ENCODE measurements at places on chromosomes 11 and 22. TPM values are rescaled to one million over a fixed set of nuclear protein-coding genes. Genes with fewer than 3 reads are reported as not detected.

GRCh38 chr11:65530157-65530496, 5.2 kb downstream of the SCYL1 start:
- no peaks in the 10 kb centered on the region for H3K27me3 ChIP-seq
- H3K27ac ChIP-seq, result no peak overlapping the region
- H3K4me1 ChIP-seq, result peaks cover 5% of the 10 kb centered on the region
- H3K4me3 ChIP-seq, result no peak overlapping the region
- no peak for DNase-seq

- peaks cover 10% of the 10 kb centered on the region for H3K4me1 ChIP-seq
- no peak for DNase-seq
- no peak overlapping the region for H3K27ac ChIP-seq
These were observed 110.0 kb upstream of the SYN3 start for GRCh38 chr22:33167998-33168790.

GRAP2 gene
- polyA plus RNA-seq, result 1.2 TPM

GRCh38 chr11:86396396-86396795, 21.7 kb downstream of the CCDC81 start:
- H3K27ac ChIP-seq, result no peak overlapping the region
- DNase-seq, result no peak

HSD17B12 gene
- polyA plus RNA-seq, result 21.0 TPM

RIC3 gene
- polyA plus RNA-seq, result 49.9 TPM

RTN4RL2 gene
- polyA plus RNA-seq, result 1.4 TPM

SLC17A6 gene
- polyA plus RNA-seq, result 0.42 TPM

CNIH2 gene
- 8.0 TPM for polyA plus RNA-seq

DNA sequence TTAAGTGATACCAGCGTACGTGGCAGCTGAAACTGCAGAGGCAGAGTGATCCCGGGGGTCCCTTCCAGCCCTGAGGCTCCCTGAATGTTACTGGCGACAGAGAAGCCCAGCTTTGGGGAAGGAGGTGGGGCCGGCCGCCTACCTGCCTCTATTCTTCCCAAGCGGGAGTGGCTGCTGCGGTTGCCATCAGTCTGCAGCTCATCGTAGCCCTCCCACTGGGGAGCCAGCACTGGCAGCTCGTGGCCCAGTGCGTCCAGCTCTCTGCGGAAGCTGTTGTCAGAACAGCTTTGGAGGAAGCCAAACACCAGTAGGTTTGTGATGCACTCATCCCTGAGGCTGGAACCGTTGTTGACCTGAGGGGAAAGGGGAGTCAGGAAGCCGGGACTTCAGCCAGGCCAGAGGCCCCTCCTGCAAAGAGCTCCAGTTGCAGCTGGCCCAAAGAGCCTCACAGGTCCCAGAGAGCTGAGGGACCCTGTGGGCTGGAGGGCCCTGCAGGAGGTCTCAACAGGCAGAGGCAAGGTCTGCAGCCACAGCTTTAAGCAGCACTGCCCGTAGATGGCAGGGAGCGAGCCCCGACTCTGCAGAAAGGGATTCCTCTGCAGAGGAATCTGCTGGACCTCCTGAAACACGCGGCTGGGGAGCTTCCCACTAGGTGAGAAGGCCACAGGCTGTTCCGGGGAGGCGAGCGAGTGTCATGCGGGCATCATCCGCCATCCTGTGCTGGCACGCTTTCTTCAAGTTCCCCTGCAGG, 30.4 kb downstream of the BID start:
- H3K27ac ChIP-seq, result no peak overlapping the region
- H3K36me3 ChIP-seq, result no peaks in the 10 kb centered on the region
- no peaks in the 10 kb centered on the region for H3K4me1 ChIP-seq
- H3K4me3 ChIP-seq, result no peak overlapping the region
- no peaks in the 10 kb centered on the region for H3K27me3 ChIP-seq

DNA sequence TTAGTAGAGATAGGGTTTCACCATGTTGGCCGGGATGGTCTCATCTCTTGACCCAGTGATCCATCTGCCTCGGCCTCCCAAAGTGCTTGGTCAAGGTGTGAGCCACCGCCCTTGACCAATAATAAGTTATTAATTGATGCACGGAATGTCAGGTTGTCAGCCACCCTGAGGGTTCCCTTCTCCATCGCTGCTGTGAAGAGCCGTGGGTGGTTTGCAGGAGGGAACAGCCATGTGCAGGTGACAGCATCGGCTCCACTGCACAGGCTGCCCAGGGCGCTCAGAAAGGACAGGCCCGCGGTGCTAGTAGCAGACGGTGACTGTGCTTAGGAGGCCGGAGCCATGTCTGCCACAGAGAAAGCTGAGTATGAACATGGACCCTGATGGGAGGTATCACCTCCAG, 814.0 kb downstream of the BRD1 start:
- H3K27ac ChIP-seq, result no peak overlapping the region
- DNase-seq, result no peak
- no peaks in the 10 kb centered on the region for H3K4me1 ChIP-seq
- H3K27me3 ChIP-seq, result no peaks in the 10 kb centered on the region

DNA sequence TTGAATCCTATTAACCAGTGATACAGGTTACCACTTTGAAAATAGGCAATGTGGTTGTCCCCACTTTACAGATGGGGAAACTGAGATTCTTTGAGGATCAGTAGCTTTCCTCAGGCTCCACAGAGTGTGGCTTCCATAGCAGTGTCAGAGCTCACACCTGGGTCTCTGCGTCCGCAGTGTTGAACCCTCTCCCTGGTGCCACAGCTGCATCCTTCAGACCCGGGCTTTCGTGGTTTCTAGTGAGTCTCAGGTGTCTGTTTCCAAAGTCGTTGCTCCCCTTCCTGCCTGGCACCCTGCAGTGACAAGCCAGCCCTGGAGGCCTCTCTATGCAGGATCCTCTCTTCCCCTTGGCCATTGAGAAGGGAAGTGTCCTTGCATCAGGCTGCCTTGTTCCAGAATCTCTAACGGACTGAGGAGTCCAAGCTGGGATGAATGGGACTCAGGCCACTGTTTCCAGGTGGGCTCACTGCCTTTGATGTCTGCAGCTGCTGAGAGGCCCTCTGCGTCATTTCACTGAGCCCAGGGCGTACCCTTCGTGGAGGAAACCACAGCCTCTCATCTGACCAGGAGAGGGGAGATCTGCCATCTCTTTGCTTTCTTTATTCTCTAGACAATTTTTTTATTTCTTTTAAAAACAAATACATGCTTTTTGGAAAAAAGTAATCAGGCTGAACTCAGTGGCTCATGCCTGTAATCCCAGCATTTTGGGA, 48.4 kb upstream of the MICAL2 start:
- H3K4me1 ChIP-seq, result no peaks in the 10 kb centered on the region
- no peak overlapping the region for H3K27ac ChIP-seq
- no peak for DNase-seq
- no peaks in the 10 kb centered on the region for H3K27me3 ChIP-seq
- H3K36me3 ChIP-seq, result no peaks in the 10 kb centered on the region
- H3K4me3 ChIP-seq, result no peak overlapping the region

DNA sequence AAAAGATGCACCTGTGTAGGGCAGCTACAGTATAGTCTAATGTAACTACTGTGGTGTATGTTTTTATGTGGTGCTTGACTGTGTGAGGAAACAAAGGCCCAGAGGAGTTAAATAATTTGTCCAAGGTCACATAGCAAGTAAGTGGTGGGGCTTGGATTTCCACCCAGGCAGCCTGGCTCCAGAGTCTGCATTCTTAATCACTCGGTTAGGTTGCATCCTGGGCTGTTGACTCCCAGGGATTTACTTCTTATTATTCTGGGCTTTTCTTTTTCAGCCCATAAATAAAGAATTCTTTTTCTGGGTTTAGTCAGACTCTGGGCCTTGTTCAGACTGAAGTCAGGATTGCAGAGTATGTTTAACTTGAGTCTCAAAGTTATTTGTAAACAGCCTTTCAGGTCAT, 82.1 kb downstream of the ARHGAP42 start:
- no peak overlapping the region for H3K27ac ChIP-seq
- no peaks in the 10 kb centered on the region for H3K27me3 ChIP-seq
- no peaks in the 10 kb centered on the region for H3K4me1 ChIP-seq
- no peak overlapping the region for H3K4me3 ChIP-seq

RTN3 gene
- polyA plus RNA-seq, result 40.2 TPM

- H3K4me3 ChIP-seq, result no peak overlapping the region
- no peak overlapping the region for H3K27ac ChIP-seq
- H3K4me1 ChIP-seq, result no peaks in the 10 kb centered on the region
- no peaks in the 10 kb centered on the region for H3K27me3 ChIP-seq
- DNase-seq, result no peak
These were observed 15.5 kb upstream of the RAC2 start for GRCh38 chr22:37259540-37260029.

DNA sequence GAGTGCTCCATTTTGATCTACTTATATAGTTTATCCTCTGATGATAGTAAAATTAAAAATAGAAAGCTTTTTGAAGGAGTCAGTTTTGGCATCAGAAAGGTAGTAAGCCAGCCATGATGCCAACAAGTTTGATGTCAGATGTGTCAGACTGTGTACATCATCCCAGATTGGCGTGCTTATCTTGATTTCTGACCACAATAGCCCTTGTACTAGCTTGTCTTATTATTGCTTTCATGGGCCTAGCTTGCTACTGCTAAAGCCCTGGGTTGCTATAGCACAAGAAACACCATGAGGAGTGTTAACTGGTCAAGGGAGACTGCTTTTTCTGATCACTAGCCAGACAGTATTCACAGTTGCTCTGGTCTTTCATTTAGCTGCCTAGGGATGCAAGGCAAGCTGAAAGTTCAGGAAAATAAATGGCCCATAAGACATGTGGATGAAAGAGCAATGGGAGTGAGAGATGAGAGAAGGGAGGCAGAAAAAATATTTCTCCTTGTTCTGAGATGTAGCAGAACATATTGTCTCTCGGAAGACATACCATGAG, 1038.5 kb downstream of the JRKL start:
- H3K4me1 ChIP-seq, result no peaks in the 10 kb centered on the region
- DNase-seq, result no peak
- H3K4me3 ChIP-seq, result no peak overlapping the region
- no peaks in the 10 kb centered on the region for H3K36me3 ChIP-seq

DNA sequence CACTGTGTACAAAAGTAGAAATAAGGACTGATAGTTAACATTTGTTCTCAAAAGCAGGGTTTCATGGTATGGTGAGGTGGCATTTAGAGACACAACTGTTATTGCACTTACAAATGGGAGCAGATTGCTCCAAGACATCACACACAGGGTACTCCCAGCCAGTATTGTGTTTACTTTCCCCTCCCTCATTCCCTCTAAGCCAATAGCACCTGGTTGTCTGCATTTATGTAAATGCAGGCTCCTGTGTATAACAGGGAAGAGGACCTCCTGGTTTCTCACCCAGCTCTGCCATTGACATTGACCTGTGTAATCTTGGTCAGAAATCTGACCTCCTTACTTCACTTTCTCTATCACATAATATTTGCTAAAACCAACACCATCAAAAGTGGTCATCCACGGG, 154.4 kb downstream of the NAV2 start:
- H3K4me1 ChIP-seq, result no peaks in the 10 kb centered on the region
- H3K27me3 ChIP-seq, result no peaks in the 10 kb centered on the region
- DNase-seq, result no peak
- H3K36me3 ChIP-seq, result no peaks in the 10 kb centered on the region
- H3K27ac ChIP-seq, result no peak overlapping the region

GRCh38 chr22:49432897-49433443, 394.7 kb downstream of the BRD1 start:
- no peaks in the 10 kb centered on the region for H3K36me3 ChIP-seq
- no peaks in the 10 kb centered on the region for H3K27me3 ChIP-seq
- no peak for DNase-seq
- no peak overlapping the region for H3K27ac ChIP-seq
- H3K4me3 ChIP-seq, result no peak overlapping the region

ANO9 gene
- 46.2 TPM for polyA plus RNA-seq

KCNJ11 gene
- 9.9 TPM for polyA plus RNA-seq

- H3K4me3 ChIP-seq, result no peak overlapping the region
- no peak for DNase-seq
- H3K27ac ChIP-seq, result no peak overlapping the region
These were observed 141.9 kb downstream of the IGLL1 start for GRCh38 chr22:23438216-23438615.

HBG2 gene
- polyA plus RNA-seq, result not detected

DNA sequence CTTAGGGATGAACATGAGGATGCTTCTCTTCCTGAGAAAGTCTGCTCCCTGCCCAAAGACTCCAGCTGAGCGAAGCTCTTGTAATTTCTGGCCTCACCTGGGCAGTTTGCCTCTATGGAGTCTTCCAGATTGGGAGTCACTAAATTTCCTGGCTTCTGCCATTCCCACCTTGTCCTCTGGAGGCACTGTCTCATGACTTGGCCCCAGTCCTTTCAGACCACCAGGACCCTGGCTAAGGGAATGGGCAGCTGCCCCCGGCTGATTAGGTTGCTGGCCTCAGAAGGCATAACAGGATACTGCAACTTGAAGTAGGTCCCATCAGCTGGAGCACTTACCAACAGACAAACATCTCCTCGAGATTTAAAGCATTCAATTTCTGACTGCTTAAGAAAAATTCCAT, 128.1 kb upstream of the SPON1 start:
- H3K27me3 ChIP-seq, result no peaks in the 10 kb centered on the region
- H3K4me3 ChIP-seq, result no peak overlapping the region
- no peak for DNase-seq

DNA sequence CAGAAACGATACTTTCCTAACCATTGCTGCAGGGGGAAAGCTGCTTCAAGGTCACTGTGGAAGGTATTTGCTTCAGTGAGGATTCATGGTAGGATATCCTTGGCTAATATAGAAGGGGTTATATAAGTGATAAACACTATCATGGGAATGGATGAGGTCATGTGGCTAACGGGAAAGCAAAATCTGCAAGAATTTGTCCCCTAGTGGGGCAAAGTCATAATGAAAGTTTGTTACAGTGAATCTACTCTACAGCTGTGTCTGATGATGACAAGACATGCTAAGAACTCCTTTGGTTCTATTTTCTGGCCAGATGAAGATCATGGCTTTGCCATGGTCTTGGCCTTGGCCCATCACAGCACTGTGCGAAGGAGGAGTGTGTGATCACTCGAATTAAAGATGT, 13.8 kb downstream of the MMP20 start:
- no peaks in the 10 kb centered on the region for H3K27me3 ChIP-seq
- H3K36me3 ChIP-seq, result no peaks in the 10 kb centered on the region
- no peak for DNase-seq

INSC gene
- polyA plus RNA-seq, result 1.6 TPM

DNA sequence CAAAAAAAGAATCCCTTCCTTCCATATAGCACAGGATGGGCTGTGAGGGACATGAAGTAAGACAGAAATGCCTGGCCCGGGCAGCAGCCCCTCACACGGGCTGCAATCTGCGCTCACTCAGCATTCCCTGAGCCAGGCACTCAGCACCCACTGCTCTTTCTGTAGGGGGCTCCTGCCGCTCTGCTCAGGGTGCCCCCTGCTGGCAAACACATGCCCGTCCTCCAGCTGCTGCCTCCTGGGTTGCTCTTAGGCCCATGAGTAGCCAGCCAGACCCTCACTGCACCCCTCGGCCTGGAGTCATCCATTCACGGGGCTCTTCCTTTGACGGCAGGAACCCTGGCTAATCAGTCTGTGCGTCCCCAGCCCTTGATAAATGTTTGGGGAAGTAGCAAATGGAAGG, 6.9 kb downstream of the MCAT start:
- H3K27me3 ChIP-seq, result no peaks in the 10 kb centered on the region
- no peak overlapping the region for H3K27ac ChIP-seq
- no peak for DNase-seq
- peaks cover 50% of the 10 kb centered on the region for H3K36me3 ChIP-seq

- peak overlapping the region; percentile 63 for H3K27ac ChIP-seq
- H3K27me3 ChIP-seq, result no peaks in the 10 kb centered on the region
- no peaks in the 10 kb centered on the region for H3K4me1 ChIP-seq
- H3K36me3 ChIP-seq, result no peaks in the 10 kb centered on the region
These were observed 6.8 kb upstream of the LIF start for GRCh38 chr22:30253205-30253852.

Measured in pancreas (tissue), 10 donors.